ENCODE measurements at places on chromosomes 6 and 20.
A peak's percentile ranks its signal among the peaks of the same experiment; 100 is the strongest.

- DNase-seq = no peak
Measured at GRCh38 chr6:43764772-43765171, 5.2 kb upstream of the VEGFA start.

GRCh38 chr20:11216451-11217314 is 542.9 kb upstream of the JAG1 start:
- DNase-seq = no peak

DNA sequence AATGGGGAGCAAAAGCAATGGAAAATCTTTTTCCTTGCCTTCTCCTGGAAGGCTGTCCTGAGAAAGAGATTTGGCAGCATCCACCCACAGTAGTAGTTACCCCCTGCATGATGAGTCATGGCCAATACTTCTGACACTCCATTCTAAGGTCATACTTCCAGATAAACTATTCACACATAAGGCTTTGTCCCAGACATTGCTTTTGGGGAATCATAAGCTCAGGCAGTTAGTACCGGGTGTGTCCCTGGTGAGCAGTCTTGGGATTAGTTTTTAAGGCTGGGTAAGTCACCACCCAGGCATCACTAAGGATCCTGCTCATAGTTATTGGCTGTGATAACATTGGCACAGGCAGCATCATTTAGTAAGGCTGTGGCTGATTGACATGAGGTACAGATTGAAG is 160.6 kb upstream of the GGTLC1 start:
- DNase-seq = no peak

GRCh38 chr20:6898928-6899327 is 131.4 kb downstream of the BMP2 start:
- DNase-seq = no peak

GRCh38 chr20:34871320-34871926 is 1.2 kb downstream of the GGT7 start:
- no peak for DNase-seq

- no peak for DNase-seq
Measured at GRCh38 chr6:53358440-53359094, 9.8 kb upstream of the ELOVL5 start.

DNA sequence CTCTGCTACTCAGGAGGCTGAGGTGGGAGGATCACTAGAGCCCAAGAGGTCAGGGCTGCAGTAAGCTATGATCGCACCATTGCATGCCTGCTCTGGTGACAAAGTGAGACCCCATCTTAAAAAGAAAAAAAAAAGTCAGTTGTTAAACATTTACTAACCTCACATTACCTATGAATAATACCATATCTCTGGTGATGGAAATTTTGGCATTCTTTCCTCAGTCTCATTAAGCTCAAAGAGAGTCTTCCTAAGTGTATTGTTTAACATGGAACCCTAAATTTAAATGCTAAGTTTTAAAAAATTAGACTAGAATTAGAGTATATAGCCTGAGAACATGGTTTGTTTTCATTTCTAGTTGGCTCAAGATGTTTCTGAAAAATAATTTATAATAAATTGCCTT is 11.3 kb upstream of the BFSP1 start:
- DNase-seq = no peak

DNA sequence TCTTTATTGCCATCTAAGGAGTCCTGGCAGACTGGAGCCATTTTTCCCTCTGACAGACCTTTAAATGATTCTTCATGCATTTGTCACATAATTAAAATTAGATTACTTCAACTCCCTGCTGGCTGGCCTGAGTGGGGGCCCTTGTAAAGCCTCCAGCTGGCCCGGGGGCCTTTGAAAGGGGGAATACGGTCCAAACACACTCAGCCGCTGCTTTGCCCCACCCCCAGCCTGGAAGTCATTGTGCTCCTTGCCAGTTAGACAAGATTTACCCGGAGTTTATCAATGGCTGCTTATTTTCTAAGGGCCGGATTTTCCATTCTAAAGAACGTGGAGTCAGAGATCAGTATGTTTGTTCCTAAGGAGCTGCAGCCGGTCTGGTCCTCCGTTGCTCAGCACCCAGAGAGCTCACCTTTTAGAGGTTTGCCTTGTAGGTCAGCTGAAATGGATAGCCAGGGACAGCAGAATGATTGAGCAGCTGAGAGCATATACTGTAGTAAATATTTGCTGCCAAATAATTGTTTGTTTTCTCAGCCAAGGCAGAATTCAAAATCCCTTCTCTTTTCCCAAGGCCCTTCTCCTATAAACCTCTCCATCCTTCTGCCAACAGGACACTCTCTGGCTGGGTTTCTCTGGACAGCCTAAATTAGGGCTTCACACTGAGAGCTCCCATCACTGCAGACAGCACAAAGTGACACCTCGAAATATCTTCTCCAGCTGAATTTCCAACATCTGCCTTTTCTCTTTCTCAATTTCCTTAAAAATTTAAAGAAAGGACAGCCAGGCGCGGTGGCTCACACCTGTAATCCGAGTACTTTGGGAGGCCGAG is 68.4 kb upstream of the RBM24 start:
- DNase-seq = no peak

DNA sequence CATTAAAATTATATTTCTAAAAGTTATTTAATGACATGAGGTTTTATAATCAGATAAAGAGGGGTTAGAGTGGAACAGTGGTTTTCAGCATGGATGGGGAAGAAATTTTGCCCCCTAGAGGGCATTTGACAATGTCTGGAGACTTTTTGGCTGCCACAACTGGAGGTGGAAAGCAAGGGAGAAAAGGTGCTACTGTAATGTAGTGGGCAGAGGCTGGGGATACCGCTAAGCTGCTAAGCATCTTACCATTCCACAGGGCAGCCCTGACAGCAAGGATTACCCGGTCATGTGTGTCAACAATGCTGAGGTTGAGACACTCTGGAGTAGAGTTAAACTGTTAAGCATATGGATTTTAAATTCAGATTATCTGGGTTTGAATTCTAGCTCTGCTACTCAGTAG is 52.9 kb upstream of the FABP7 start:
- DNase-seq = no peak

DNA sequence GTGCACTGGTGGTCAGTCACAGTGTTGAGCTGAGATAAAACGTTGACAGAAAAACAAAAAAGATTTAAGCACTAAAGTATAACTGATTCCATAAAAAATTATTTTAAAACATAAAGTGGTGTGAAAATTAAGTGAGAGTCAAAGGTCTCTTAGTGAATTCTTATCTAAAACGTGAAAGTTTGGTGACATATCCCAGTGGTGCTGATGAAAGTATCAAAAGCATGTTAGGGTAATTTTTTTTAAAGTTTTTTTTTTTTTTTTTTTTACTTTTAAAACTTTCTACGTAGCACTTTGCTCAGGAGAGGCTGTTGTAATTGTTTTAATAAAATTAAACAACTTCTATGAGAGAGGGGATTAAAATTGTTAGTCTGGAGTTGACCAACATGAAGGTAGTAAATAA is 65.6 kb upstream of the TMEM30A start:
- no peak for DNase-seq

DNA sequence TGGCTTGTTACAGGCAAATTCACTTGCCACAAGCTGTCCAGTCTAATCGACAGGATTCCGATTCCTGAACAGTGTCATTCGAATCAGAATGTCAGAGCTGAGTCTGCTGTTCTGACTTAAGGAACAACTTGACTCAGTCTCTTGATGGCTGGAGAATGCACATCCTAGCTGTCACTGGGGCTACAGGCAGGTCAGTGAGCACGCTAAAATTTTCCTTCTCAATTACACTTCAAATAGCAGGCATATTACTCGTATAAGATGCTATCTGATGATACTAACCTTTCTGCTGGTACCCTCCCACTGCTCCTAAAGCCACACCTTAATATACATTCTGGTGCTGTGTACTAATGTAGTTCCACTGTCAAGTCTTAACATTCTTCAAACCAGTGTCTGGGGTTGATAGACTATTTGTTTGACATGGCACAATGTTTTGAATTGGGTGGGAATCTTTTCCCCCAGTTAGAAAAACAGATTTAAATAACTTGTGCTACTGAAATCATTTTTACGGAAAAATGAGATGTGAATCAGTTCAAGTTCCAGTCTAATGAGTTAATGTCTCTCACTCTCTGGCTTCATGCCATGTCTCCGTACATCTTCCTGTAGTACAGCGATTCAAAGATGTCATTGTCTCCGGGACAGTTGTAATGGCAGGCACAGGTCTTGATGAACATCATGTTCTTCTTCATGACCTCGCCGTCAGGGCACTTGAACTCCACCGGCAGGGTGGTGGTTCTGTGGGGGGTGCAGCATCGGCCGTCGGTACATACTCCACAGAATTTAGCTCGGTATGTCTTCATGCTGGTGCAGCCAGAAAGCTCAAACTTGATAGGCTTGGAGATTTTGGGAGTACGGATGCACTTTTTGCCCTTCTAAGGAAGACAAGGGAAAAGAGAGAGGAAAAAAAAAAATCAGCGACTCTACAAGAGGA is 2.2 kb downstream of the CCN2 start:
- no peak for DNase-seq

DNA sequence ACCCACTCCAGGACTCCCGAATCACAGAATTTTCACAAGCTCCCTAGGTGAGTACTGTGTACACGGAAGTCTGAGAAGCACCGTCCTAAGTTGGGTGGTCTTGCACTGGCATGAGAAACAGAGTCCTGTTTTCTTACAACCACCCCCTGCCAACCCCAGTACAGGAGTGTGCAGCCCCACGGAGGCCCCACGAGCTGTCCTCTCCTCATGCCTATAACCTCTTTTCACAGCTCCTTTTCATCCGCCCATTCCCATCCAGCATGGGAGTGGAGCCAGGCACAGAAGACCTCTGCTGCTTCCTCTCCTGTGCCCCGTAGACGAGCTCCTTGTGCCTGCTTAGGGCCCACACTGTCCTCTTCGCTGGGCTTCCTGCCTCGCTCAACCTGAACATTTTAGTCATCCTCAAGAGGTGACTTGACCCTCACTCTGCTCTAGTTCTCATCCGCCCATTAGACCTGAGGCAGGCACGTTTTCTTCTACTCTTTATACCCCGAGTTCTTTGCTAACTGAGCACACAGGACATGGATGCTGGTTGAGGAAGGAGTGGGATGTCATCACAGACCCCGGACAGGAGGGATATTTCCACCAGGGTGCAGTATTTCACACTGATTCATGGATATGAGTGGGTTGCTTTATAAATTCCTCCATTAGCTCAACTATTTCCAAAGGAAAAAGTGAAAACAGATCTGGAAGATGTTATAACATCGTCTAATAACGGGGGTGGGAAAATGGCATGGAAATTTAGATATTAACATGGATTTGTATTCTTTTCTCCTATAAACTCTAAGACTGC is 160.5 kb downstream of the TTLL2 start:
- DNase-seq = no peak

DNA sequence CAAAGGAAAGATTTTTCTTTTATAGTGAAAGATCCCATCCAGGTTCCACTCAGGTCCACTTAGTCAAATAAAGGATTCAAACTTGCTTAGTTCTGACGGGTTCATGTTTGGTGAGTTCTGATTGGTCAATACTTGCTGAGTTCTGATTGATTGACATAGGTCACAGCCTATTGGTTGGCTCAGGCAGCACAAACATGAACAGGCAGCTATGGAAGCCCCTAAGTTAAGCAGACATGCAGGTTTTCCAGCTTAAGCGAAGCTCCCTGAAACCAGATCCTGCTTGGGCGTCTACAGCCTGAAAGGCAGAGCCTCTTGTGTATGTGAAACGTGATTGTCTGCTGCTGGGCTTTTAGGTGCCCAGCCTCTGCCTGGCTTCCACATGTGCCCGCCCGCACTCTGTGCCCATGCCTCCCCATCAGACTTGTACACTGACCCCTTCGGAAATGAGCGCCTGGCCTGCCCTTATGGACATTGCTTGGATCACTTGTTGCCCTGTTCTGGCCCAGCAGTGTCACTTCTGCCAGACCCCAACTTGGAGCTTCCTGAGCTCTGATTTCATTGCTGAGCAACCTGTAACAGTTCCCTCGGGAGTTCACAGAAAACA is 45.4 kb upstream of the ECI2 start:
- no peak for DNase-seq

DNA sequence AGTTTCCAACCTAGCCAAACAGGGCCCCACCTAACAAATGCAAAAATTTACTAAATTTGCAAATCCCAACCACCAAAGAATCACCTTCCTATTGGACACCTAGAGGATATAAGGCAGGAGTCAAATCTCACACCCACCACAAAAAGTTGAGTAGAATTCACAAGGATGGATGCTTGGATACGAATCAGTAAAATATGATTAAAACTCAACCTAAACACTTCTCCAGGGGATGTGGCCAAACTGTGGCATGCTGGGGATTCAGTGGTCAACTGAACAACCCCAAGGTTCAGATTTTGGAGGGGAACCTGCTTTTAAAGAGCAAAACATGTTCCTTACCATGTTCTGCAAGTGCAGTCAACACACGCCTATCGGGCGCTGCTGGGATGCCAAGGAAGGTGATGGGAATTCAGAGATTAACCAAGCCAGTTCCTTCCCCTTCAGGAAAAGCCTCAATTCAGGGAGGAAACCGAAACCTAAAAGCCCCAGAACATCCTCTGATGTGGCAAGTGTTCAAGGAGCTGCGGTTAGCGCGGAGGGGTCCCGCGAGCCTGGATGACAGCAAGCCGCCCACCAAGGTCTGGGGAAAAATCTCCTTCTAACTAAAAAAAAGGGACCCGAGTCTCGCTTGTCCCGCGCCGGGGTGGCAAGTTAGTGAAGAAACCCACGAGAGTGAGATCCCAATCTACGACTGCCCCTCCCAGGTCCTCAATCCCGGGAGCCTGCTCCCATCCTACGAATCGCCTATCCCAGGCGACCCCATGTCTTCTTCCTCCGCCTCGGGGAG is 902 bp downstream of the SAMHD1 start:
- peak; percentile 46 for DNase-seq

DNA sequence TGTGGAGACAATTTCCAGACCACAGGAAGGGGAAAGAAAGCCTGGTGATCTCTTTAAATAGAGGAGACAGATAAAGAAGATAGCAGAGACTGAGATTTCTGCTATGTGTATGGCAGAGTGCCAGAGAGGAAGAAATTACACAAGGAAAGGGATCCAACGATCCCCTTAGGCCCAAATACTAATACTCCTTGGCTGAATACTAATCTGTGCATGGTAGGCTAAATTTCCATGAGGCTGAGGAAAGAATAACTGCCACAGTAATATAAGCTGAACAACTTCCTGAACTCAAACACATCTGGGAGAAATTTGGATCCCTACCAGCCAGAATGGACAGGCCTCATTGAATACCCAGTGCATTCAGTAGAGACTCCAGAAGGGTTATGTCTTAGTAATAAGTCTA is 83.3 kb upstream of the TNFAIP3 start:
- DNase-seq = no peak

GRCh38 chr6:129696843-129697242 is 13.1 kb downstream of the ARHGAP18 start:
- no peak for DNase-seq

- DNase-seq = no peak
Measured at GRCh38 chr6:29490552-29490951, 2.8 kb upstream of the MAS1L start.

DNA sequence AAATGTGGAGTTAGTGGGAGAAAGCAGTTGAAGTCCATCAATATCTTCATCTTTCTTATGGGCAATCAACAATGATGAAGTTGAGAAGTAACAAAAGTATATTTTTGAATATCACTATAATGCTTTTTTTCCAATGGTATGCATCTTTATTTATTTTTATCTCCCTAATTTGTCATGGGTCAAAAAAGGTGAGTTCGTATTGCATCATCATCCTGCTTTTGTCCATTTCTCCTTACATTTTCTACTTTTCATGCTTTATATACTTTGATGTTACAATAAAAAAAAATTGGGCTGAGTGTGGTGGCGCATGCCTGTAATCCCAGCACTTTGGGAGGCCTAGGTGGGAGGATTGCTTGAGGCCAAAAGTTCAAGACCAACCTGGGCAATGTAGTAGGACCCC is 101.2 kb upstream of the STXBP5 start:
- DNase-seq = no peak
